ENCODE measurements at places on chromosomes 1 and 21.

GRCh38 chr1:51833700-51834099, 44.8 kb downstream of the NRDC start:
- DNase-seq: no peak

DNA sequence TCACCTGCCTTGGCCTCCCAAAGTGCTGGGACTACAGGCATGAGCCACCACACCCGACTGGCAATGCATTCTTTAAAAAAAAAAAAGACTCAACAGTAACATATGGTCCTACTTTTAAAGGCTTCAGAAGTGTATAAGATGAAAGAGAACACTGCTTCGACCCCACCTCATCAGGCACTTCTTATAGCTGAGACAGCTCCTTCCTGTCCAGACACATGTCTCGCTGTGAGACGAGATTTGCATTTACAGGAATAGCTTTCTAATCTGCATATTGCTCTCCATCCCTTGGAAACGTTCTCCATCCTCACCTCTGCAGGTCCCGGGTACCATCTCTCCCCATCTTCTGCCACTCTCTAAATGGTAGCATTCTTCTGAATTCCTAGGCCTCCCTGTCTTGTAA, 6.7 kb downstream of the AZIN2 start:
- DNase-seq: no peak

DNA sequence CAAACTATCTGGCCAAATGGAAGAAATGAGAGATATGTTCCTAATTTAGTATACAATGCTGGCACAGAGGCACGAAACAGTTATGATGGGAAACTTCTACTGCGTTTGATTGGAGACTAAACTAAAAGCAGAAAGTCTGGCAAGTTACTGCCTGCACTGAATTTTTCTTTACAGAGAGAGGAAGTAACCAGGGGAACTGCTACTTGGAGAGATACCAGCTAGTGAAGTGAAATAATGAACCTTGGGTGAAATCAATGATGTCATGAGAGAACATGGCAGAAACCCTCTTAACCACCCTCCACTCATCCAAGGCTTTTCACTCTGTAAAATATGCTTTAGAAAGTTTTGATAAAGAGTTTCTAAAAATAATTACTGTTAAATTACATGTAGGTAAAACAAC, 29.3 kb downstream of the NIBAN1 start:
- DNase-seq: no peak

DNA sequence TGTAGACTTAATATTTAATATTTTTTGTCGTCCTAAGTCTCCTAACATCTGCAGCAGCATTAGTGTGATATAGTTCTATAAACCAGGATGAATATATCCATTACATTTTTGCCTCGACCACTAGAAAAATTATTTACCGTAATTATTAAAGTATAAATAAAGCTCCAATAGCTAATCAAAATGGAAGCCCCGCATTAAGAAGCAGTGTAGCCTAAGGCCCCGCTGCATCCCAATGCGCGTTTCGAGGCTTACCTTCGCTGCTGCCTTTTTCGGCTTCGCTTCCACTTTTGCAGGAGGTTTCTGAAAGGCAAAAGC, 891 bp downstream of the HMGN1 start:
- no peak for DNase-seq

- DNase-seq: no peak
These were observed 35.1 kb downstream of the MPZL1 start for GRCh38 chr1:167756730-167757405.

DNA sequence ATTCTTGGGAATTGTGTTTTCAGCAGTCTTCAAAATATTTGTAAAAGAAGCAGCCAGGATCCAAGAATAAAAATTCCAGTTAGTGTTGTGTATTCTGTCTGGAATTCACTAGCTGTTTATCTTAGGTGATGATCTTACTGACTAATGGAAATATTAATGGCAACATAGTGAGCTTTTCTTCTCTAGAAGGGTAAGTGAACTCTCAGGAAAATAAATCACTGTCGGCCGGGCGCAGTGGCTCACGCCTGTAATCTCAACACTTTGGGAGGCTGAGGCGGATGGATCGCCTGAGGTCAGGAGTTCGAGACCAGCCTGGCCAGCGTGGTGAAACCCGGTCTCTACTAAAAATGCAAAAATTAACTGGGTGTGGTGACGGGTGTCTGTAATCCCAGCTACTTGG, 87.4 kb upstream of the KIF1B start:
- no peak for DNase-seq

DNA sequence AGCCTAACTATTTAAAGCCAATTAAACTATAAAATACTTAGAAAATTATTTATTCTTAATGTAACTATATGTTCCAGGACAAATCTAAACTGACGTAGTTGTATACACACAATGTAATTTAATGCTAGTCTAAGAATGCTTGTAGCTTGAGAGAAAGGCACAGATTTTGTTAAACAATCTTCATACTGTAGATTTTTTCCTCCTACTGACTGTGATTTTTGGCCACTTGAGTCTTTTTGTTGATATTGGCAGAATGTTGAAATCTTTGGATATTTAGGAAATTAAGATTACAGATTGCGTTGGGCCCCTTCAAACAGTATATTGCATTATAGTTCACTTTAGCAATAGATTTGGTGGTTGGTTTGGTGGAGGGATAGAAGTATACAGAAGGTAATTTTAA, 40.5 kb downstream of the ATF3 start:
- no peak for DNase-seq

DNA sequence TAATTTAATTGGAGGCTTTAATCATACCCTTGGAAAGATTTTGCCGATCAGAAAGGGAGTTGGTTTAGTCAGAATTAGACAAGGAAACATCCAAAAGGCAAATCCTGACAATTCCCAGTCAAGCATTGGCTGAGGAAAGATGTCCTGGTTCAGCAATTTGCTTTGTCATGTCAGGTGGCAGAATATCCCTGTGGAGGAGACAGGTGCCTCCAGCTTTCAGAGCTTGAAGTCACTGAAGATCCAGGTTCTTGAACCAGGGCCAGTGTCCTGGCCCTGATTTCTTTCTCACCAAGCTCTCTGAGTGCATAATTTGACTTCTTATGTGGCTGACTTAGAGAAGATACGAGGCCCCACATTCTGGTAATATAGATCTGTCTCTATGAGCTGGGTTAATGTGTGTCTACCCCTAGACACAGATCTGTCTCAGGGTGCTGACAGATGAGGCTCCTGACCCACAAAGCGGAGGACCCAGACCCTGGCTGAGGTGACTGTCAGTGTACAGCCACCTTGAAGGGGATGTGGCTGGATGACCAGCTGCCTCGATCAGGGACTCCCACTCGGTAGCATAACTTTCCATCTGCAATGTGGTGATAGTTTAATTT, 118.9 kb downstream of the HHAT start:
- no peak for DNase-seq

GRCh38 chr1:28032281-28032680, 56.1 kb downstream of the EYA3 start:
- DNase-seq: no peak

- DNase-seq: no peak
These were observed 130.7 kb downstream of the COQ8A start for GRCh38 chr1:227070638-227071285.

- no peak for DNase-seq
These were observed 18.2 kb upstream of the NADK start for GRCh38 chr1:1796466-1796865.

DNA sequence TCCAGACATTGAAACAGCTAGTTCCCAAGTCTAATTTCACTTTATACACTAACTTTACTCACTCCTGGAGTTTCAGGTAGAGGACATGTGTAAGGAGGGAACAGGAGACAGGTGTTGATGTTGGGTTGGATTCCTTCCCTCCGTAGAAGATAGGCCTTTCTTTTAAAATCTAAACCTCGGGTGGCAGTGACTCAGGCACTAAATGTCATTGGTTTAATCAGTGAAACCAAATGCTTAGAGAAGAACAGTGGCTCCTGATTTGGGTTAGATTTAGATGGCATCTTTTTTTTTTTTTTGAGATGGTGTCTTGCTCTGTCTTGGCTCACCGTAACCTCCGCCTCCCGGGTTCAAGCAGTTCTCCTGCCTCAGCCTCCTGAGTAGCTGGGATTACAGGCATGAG, 7.2 kb downstream of the CAP1 start:
- no peak for DNase-seq

DNA sequence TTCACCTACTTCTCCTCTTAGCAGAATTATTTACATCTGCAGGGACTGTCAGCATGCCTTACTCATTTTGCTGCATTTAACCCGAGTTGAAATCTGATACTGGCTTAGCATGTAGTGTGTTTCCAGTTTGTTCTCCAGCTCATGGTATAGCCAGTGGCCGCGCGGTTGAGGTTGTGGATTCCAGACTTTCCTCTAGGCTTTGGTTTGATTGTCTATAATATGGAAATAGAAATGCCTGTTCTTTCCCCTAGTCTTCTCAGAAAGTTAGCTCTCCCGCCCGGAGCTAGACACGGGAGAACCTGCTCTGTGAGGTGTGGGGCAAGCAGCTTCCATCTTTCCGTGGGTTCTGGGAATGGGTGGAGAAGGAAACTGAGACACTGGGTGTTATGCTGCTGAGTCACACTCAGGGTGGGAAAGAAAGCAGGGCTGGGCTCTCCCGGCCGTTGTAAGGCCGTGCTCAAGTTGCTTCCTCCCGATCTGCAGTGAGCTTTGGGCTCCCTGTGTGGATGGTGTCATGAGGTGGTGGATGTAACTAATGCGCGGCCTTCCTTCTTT, 206.8 kb upstream of the TMEM51 start:
- no peak for DNase-seq

DNA sequence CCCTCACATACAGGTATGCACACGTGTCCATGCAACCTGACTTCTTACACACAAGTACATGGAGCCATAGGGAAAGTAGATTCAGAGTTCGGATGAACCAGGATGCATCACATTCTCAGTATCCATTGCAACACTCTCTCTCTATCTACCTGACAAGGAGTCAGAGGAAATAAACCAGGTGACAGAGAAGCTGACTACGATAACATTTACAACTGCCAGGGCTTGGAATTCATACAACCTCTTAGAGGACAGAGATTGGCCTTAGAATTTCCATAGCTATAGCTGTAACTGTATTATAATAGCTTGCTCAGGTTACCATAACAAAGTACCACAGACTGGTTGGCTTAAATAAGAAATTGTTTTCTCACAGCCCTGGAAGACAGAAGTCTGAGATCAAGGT, 116.9 kb upstream of the PALMD start:
- DNase-seq: no peak

DNA sequence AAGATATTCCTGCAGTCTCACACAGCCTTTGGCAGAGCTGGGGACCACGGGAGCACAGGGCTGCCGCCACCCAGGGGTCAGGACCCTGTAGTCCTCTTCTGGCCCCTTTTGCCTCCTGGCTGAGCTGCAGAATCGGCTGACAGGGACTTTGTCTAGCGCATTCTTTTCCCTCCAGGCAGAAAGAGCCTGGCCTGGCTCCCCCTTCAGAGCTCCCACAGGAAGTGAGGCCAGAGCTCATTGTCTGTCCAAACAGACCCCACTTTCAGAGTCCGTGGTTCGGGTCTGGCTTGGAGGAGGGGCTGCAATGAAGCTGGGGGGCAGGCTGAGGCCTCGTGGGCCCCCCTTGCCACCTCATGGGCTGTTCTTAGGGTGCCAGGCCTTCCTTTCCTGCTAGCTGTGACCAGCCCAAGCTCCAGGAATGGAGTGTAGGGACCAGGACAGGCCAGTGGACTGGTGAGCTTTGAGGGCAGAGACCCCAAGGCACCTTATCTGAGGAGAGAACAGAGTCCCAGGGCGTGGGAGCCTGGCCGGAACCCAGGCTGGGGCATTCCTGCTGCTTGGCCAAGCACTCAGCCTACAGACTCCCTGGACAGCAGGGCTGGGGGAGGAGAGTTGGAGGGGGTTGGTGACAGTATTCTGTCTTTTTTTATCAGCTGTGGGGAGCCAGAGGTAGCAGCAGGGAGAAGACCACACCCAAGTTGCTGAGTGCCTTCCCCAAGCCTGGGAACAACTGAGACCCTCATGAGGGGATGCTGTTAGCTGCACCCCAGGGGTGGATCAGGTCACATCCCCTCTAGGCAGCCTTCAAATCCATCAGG, 4.7 kb downstream of the CELSR2 start:
- peak; percentile 77 for DNase-seq

GRCh38 chr21:30434033-30434631, 4.1 kb downstream of the KRTAP13-4 start:
- DNase-seq: no peak

GRCh38 chr1:117392771-117393170, 25.5 kb downstream of the MAN1A2 start:
- DNase-seq: no peak

GRCh38 chr1:148318123-148318903, 164.8 kb downstream of the PPIAL4G start:
- no peak for DNase-seq

GRCh38 chr21:38439957-38440356, 58.3 kb downstream of the ERG start:
- no peak for DNase-seq

- DNase-seq: no peak
These were observed 165.7 kb downstream of the SLC45A1 start for GRCh38 chr1:8483586-8483985.

DNA sequence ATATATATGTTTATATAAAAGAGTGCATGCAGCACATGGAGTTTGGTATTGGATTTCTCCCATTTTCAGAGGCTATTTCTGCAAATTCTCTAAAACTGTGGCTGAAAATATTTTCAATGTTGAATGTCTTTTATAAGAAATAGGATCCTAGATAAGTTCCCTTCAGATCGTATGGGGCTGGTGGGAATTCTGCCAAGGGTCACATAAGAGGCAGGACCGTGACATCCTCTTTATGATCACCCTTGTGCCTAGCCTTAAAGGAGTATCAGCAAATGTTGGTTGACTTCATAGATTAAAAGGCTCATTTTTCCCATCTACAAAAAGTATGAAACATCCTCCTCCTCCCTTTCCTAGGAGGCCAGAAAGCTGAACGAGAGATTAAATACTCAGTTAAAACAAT, 1.3 kb upstream of the IFNAR2 start:
- DNase-seq: no peak

GRCh38 chr1:30757352-30758120, at the start of gene LAPTM5:
LAPTM5 (minus strand) TSS chr1:30757774; CDS start chr1:30757745, 29 bp downstream.
- DNase-seq: no peak

DNA sequence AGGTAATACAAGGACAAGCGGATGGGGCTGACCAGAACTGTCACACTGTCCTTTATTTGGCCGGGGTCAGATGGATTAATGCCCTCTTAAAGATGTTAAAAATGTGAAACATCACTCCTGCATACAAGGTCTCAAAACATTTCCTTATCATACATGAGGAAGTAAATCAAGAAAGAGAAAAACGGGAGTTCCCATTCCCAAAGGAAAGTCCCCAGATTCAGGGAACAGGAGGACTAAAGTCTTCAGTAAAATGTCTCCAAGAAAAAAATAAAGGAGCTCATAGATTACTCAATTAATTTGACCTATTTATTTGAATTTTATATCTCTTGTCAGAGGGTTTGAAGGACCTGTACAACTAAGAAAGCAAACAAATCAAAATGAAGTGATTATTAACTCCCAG, 13.4 kb upstream of the HSD11B1 start:
- DNase-seq: no peak

DNA sequence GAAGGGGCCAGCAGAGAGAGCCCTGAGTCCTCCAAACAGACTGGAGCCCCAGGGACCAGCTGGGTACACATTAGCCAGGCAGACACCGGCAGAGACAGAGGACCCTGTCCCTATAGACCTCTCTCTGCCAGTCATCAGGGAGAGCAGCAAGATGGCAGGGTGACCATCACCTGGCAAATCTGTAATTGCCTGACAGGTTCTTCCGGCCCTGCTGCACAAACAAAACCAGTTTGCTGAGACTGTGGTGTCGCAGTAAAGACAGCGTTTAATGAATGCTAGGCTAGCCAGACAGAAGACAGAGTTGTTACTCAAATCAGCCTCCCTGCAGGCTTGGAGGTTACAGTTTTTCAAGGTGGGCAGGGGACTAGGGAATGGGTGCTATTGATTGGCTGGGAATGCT, 618.9 kb downstream of the NPHP4 start:
- DNase-seq: no peak

GRCh38 chr1:208251015-208251414, 6.8 kb upstream of the PLXNA2 start:
- no peak for DNase-seq
